ENCODE measurements at places on chromosomes 6 and 20.

DNA sequence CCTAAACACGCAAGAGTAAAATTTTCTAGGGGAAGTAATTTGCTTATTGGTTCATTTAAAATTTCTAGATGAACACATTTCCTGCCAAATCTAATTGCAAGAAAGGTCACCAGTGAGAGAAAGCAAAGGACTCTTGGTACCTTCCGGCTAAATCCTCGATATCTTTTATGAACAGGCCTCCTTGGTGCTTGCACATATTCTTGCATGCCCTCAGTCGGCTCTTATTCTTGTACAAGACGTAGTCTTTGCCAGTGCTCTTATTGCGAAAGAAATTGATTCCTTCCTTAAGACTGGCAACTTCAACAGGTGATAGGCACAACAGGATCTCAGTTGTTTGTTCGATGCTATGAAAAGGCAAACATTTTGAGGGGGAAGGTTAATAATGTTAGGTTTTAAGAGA lies 141.7 kb upstream of the CARMIL1 start:
- DNase-seq = peak; percentile 27

DNA sequence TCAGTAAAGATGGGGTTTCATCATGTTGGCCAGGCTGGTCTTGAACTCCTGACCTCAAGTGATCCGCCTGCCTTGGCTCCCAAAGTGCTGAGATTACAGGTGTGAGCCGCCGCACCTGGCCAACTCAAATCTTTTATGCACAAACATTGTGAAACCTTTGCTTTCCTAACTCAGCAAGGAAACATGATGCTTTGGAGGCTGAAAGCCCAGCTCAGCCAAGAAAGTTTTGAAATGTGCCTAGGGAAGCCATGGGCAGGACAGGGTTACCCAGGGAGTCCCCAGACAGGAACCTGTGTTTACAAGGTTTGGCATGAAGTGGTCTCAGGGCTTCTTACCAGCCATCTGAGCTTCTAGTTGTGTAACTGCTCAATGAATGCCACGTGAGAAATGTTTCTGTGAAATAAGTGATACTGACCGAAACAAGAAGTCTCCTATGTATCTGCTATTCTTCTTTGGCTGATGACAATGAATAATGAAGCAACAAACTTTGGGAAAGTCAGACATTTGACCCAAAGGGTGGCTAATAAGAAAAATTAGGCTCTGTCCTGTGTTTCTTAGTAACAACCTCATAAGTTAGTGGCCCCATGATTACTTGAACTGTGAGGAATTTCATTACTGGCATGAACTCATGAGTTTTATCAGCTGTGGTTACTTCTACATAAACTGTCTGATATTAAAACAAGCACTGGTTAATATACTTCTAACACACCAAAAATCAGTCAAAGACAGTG lies 163.5 kb downstream of the KIF6 start:
- no peak for DNase-seq

DNA sequence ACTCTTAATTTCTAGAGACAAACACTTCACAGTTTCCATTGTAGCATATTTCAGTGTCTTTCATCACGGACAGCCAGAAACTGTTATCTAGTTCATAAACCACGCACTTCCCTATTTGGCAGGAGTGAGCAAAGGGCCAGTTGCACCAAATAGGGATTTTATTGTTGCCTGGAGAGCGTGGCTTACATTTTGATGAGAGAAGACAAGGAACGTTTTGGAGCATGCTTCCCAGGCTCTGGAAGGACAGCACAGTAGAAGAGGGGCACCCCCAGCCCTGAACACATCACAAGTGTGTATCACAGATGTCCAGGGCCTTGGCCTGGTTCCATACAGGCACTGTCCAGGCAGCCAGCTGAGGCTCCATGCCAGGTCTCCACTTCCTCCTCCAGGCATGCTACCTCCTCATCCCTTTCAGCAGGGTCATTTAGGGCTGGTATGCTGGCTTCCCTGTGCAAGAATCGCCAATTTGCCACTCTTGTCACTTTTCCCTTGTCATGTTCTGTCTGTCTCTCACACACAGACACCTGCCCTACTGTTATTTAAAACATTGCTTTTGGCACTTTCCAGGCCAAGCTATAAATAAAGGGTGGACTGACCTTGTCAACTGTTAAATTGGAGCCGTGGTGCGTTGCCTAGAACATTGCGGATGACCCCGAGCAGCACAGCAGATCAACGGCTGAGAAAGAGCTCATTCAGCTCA lies 235.0 kb upstream of the GMDS start:
- DNase-seq = no peak

DNA sequence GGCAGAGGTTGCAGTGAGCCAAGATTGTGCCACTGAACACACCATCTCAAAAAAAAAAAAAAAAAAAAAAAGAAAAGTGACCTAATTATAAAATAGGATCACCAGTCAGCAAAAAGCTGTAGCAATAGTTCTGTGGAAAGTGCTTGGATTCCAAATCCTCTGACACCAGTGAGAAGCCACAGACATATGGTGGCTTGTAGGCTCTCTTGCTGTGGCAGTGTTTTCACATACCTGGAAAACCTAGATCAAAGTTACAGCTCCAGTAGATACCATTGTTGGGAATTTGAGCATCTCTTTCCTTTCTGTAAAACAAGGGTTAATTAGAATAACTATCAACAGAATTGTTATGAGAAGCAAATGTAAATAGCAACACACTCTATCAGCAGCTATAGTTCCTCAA lies 4.1 kb downstream of the CCDC170 start:
- DNase-seq = no peak

DNA sequence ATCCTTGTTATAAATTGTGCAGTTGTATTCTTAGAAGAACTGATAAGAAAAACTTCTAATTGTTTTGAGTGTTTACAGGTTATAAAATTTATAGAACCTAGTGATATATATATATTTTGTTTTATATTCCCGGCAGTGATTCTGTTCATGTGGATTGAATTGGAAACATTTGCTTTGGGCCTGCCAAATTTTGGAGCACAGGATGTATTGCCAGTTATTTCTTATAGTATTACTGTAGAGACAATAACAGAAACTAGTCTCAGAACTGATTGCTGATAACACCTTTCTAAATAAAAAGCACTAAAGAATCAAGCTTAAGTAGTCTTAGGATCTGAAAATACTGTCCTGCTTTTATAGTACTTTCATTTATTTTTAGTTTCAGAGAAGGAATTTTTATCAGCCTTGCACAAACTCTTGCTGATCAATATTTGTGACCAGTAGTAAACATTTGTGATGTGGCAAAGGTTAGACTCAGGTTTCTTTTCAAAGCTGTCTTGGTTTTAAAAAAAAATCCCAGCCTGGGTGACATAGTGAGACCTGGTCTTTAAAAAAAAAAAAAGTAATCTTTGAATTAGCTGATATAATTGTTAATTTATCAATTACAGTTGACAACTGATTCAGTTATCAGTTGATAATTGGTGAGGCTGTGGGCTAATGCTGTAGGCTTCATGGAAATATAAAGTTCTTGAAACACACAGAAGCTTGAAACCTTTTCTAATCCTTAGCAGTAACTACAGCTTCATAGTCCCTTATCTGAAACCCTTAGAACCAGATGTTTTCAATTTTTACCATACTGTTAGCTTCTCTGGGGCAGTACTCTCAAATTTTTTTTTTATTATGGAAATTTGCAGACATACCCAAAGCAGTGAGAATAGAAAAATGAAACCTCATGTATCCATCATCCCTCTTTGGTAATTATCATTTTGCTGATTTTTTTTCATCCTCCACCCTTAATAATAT lies 42.4 kb downstream of the RNGTT start:
- no peak for DNase-seq
